Esophagus muscularis mucosa (tissue), 4 donors: ENCODE measurements at places on chromosomes 3 and 15. TPM values are rescaled to one million over a fixed set of nuclear protein-coding genes. Genes with fewer than 3 reads are reported as not detected.

FEZF2 gene
- total RNA-seq: not detected

DNA sequence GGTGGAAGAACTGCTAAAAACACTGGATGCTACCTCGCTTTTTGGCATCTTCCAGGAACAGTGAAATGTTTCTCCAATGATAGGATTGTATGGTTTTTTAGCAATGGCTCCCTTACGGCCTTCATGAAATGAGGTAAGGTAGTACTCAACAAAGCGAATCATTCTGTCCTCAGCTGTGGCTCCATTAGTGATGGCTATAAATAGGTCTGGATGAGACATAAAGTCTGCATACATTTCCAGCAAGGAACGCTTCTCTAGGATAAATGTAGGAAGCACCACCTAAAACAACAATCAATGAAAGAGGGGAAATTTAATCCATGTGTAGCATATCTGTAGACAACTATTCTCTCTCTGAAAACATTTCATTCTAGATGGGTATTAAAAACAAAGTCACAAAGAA lies 32.4 kb upstream of the SNX4 start:
- no peak for DNase-seq

DNA sequence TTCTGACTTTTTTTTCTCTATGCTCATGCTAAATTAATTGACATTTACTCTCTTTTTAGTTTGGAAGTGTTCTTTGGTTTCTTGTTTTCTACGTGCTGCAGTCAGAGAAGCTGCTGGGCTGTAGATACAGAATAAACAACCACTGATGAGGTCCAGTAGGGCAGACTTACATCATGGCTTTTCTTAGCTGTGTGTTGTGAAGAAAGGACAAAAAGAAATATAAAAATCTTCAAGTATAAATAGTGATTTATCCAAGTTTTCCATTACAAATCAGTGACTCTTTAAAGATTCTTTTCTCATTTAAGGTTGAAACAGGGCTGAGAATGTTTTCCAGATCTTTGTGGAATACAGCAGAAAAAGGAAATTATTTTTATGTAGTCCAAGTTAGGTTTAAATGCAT lies 122.2 kb downstream of the CMSS1 start:
- no peak for DNase-seq

DNA sequence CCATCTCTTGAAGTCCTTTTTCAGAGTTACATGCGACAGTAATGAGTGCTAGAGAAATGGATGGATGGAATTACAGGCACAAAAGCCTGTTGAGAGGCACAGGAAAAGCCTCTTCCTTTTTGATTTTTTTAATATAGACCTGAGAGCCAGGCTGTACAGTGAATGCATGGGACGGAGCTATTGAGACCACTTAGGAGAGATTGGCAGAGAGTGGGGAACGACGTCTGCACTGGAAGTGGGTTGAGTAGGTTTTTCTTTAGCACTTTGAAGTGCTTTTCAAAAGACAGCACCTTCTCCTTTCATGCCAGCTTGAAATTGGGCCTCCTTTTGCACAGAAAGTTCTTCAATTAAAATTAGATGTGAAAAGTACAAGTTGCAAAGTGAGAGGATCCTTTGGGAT lies 37.0 kb downstream of the GLDN start:
- DNase-seq: no peak
